Daoy (cell line): ENCODE measurements at places on chromosomes 7 and 10.

GRCh38 chr7:18345641-18346234, 149.8 kb upstream of the HDAC9 start:
- peak; percentile 62 for DNase-seq

DNA sequence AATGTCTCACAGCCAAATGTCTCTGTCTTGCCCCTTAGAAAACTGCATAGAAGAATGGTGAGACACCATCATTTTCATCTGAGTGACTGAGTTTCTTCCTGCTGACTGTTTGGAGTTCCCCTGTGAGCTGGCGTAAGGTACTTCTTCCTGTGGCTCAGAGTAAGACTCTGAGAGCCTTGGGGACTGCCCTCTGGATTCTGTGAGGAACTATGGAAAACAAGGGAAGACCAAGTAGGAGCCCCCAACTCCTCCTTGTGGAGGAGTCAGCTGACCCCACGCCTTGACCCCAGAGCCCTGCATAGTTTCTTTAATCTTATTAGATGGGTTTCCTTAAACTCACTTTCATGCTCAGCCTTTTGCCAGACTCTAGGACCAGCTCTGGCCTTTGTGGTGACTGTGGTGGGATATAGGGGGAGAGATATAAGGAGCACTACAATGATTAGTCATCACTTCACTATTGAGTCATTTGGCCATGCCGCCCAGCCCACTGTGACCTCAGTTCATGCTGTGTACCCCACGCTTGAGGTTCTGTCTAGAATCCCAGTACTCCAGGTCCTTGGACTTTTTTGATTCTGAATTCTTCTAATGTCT, 51.8 kb upstream of the FAM133B start:
- peak; percentile 88 for DNase-seq

GRCh38 chr7:155798673-155799439, 13.4 kb downstream of the SHH start:
- DNase-seq: no peak

DNA sequence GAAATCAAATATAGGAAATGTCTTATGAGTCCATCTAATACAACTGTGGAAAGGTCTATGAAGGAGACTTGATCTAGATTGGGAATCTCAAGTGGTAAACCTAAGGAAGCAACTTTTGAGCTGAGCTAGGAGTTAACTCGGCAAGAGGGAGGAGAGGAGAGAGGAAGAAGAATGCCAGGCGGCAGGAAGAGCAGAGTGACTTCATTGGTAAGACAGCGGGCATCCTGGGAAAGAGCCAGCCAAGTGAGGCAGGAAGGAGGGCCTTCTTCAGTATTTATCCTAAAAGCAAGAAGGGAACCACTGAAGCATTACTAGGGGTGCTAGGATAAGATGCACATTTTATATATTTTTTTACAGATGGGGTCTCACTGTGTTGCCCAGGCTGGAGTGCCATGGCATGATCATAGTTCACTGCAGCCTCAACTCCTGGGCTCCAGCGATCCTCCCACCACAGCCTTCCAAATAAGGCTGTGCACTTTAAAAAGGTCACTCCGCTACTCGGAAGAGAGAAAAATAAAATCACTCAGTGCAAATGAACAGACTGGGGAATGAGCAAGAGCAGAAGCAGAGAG, 2.0 kb downstream of the BCL7B start:
- no peak for DNase-seq

GRCh38 chr10:125983656-125984055, 87.3 kb downstream of the FANK1 start:
- no peak for DNase-seq

DNA sequence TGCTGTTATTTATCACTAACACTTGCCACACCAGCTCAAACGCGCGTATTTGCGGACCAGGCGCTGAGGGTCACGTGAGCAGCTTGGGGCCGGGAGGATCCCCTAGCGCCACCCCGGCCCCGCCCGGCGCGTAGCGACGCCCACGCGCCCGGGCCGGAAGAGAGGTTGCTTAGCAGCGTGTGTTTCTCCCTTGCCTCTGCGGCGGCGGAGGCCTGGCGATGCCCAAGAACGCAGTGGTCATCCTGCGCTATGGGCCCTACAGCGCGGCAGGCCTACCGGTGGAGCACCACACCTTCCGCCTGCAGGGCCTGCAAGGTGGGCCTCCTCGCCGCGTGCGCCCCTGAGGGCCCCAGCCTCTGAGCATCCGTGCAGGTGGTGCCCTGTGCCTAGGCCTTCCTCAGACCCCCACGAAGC, at the start of gene C10orf53:
TSS of gene C10orf53 (plus strand) at position 172 of the 414 bp plus-strand sequence. CDS start at position 219, 47 bp downstream.
- DNase-seq: peak; percentile 52

GRCh38 chr10:69413221-69413865, 3.4 kb downstream of the TACR2 start:
- DNase-seq: peak; percentile 63

GRCh38 chr7:157686285-157686894, 349.6 kb downstream of the DNAJB6 start:
- peak; percentile 11 for DNase-seq

GRCh38 chr10:77320971-77321471, 316.6 kb downstream of the KCNMA1 start:
- DNase-seq: peak; percentile 54

- DNase-seq: peak; percentile 11
These were observed 695 bp downstream of the HSPA12A start for GRCh38 chr10:116741391-116742351.

DNA sequence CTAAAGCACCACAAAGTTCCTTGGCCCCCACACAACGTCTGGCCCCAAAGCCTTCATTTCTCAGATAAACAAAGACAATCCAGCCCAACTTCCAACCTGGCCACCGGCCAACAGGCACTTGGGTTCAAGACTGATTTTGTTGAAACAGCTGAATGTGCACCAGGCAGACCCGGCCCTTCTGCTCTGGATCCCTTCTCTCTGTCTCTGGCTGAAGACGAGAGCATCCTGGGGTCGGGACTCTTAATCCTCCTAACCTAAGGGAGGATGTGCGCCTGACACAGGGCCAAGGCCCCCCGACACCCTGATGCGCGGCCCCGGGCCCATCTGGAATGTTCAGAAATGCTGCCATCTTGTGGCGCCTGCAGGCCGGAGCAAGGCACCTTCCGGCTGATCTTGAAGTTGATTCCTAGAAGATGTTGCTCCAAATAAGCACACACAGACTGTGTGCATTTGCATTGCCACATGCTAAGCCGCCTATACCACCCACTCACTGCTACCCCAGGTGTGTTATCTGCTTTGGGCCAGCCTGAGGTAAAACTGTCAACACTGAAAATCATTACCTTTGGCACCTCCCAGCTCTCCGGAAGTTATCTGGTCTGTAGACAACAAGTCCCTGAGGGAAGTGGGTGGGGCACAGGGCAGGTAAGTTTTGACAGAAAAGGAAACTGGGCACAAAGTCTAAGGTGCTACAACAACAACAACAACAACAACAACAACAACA, 98.4 kb upstream of the HABP2 start:
- DNase-seq: peak; percentile 29

DNA sequence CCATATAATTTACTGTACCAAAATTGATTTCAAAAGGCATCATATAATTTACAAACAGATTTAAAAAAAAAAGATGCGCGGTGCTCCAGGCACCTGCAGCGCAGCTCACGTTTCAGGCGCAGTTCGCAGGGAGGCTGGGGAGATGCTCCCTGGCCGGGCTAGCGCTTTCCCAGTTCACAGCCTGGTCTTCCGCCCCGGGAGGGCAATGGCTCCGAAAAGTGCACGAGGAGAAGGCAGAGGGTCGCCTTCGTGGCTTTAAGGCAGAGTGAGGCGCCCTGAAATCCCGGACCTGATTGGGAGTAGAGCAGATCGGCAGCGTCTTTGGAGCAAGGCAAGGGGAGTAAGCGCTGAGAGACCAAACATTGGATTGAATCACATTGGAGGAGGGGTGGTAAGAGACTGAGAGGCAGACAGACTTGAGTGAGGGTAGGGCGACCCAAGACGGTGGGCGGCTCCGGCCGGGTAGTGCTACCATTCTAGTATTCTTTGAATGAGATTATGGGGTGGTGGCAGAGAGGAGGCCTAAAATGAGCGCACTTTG, 1.5 kb downstream of the NEUROG3 start:
- no peak for DNase-seq
